ENCODE measurements at places on chromosomes 16 and 17. TPM values are rescaled to one million over a fixed set of nuclear protein-coding genes. Genes with fewer than 3 reads are reported as not detected.

- DNase-seq: no peak
These were observed 215.1 kb upstream of the GSE1 start for GRCh38 chr16:85398050-85398451.

- no peak for DNase-seq
These were observed 129.8 kb downstream of the C16orf78 start for GRCh38 chr16:49503256-49504022.

TACO1 gene
- 26.1 TPM for polyA plus RNA-seq

GALK1 gene
- 25.0 TPM for polyA plus RNA-seq

C16orf74 gene
- polyA plus RNA-seq: 1.9 TPM
